ENCODE measurements at places on chromosomes 5 and 9.

DNA sequence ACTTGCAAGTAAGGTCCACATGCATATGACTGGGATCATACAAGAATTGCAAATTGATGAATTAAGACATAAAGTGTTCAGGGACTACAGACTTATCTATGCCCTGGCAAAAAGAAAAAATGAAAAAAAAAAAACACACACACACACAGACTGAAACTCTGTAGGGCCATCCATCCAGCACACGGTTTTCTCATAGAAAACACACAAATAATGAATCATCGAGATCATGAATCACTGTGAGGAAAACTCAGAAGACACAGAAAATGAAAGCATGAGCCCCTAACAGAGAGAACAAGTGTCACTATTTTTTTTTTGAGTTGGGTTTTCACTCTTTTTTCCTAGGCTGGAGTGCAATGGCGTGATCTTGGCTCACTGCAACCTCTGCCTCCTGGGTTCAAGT, 185.2 kb downstream of the IRX2 start:
- DNase-seq, result no peak

DNA sequence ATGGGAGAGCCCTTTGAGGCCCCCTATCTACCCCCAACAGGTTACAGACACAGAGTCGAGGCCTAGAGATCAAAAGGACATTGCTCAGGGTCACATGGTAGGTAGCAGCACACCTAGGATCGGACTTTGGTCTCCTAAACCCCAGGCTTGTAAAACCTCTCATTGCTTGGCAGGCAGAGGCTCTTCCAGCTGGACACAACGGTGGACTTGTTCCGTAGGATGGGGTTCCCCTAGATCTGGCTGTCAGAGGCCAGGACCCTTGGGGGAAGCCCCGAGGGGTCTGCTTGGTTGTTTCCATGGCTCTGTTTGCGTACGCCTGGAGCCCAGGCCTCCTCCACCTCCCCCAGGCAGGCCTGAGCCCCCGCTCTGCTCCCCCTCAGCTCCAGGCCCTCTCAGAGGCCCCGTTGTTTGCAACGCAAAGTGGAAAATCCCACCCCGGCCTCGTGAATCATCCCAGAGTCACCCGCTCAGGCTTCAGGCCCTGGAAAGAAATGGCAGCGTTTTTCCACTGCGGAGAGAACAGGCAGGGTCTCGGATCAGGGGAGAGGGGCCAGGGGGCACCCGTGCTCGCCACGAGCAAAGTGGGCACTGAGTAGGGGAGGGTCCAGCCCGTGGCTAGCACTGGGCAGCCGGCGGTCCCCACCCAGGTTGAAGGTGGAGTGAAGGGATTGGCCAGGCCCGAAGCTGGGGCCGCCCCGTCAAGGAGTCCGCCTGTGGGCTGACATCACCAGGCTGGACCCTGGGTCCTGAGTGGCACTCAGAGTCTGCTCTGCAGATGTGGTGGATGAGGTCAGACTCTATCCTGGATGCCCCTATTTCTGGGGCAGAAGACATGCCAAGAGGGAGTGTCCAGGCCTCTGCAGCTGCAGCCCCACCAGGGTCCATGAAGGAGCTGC, 19.8 kb downstream of the COL27A1 start:
- no peak for DNase-seq

- DNase-seq, result no peak
Observed at GRCh38 chr9:92736563-92737215, 27.9 kb downstream of the BICD2 start.

GRCh38 chr9:34551751-34552605, 29.2 kb upstream of the ENHO start:
- no peak for DNase-seq

DNA sequence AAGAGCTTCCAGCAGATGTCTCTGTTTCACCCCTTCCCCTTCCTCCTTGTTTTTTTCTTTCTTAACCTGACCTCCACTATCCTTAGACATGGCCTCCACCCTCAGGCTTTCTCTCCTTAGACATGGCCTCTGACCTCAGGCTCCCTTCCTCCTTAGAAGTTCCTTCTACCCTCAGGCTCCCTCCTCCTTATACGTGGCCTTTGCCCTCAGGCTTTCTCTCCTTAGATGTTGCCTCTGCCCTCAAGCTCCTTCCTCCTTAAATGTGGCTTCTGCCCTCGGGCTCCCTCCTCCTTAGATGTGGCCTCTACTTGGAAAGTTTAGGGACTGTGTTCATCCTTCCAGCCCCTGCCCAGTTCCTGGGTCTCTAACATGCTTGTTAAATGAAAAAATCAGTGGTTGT, 180.4 kb upstream of the S1PR3 start:
- DNase-seq, result no peak

DNA sequence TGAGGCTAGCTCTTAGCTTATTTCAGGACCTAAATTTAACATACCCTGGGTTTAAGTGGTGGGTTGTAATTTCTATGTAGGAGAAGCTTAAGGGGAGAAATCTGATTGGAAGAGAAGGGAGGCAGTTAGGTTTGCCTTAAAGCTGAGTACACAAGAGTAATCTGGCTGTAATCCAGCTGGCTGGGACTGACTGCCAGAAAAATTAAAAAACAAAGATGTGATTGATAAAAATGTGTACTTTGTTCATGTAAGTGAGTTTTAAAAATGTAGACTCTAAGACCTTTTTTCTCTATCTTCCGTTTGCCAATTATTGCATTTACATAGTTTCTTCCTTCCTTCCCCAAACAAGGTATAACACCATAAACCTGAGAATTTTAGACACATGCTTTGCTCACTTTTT, 17.5 kb upstream of the MSMP start:
- DNase-seq, result no peak

- DNase-seq, result no peak
Observed at GRCh38 chr9:8610256-8610655, 810.7 kb upstream of the DMAC1 start.

DNA sequence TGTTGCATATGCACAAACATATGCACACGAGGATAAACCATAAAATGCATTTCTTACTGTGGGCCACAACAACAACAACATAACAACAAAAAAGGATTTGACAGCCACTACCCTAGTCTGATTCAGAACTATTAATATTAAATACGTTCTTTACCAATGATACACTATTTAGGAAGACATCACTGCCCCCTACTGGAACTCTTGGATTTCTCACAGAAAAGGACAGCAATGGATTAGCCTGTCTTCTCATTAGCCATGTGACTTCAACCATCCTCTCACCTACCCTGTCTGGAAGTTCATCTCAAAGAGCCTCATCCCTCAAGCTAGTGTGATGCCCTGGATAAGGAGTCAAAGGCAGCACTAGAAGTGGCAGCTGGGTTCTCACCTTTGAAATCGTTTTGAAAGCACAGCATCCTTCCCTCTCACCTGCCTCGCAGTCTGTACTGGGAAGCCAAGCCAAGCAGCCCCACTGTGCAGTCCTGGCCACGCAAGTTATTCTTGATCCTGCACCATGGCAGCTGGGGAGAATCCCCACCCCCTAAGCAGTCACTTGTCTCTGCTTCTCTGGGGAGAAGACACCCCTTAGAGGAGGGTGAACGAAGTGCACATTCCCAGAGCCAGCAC, 64.6 kb downstream of the SH3TC2 start:
- peak; percentile 16 for DNase-seq

GRCh38 chr9:127075624-127076372, 46.6 kb downstream of the ANGPTL2 start:
- no peak for DNase-seq

- DNase-seq, result no peak
Observed at GRCh38 chr5:149593370-149593769, 12.1 kb downstream of the ARHGEF37 start.

GRCh38 chr9:36535107-36535506, 37.6 kb upstream of the MELK start:
- DNase-seq, result no peak

- no peak for DNase-seq
Observed at GRCh38 chr9:138013836-138014562, 136.4 kb downstream of the CACNA1B start.

DNA sequence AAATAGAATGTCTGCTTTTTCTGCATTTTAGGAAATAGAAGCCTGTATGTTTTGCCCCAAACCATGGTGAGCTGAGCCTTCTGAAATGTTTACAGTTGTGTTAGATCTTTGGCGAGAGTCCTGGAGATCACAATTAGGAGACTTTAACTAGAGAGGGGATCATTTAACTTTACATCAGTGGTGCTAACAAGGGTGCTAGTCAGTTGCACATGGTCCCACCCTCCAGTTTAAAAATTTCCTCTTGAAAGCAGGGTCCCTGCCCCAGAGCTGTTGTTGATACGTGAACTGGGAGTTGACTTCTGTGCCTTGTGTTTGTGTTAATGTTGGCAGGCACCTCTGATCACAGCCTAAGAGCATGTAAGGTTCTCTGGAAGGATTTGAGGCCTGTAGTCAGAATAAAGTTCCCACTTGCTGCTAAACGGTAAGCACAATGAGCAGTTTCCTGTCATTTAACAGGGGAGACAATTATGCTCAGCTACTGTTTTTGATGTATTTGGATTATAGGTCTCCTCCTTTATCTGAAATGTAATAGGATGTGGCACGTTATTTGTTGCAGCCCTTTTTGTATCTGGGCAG, 43.7 kb downstream of the RASGRF2 start:
- DNase-seq, result no peak

DNA sequence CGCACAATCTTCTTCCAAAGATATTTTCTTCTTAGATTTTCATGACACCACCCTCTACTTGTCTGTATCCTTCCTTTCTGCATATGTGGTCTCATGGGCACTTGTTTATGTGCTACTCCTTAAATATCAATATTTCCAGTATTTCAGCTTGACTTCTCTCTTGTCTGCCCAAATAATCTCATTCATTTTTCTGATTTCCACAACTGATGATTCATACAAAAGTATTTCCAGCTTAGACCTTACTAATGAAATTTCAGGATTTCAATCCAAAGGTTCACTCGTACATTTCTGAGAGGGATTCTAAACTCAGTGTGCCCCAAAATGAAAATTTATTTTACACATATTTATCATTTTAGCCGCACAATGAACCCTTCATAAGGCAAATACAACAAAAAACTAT, 928.9 kb upstream of the C9orf72 start:
- DNase-seq, result no peak

DNA sequence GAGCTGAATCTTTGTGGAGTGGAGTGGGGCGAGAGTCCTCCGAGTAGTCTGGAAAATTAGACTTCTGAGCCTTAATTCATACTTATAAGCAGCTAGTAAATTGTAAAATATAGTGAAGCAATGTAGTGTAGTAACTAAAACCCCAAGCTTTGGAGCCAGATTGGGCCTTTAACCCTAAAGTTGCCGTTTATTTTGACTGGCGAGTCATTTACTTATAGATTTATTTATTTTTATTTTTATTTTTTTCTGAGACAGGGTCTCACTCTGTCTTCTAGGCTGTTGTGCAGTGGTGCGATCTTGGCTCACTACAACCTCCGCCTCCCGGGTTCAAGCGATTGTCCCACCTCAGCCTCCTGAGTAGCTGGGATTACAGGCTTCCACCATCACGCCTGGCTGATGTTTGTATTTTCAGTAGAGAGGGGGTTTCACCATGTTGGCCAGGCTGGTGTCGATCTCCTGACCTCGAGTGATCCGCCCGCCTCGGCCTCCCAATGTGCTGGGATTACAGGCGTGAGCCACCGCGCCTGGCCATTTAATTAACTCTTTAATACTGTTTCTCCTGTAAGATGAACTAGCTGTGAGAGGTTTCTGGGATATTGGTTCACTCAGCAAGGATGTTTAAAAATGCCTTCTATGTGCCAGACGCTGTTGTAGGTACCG, 687 bp upstream of the RPS23 start:
- DNase-seq, result no peak

DNA sequence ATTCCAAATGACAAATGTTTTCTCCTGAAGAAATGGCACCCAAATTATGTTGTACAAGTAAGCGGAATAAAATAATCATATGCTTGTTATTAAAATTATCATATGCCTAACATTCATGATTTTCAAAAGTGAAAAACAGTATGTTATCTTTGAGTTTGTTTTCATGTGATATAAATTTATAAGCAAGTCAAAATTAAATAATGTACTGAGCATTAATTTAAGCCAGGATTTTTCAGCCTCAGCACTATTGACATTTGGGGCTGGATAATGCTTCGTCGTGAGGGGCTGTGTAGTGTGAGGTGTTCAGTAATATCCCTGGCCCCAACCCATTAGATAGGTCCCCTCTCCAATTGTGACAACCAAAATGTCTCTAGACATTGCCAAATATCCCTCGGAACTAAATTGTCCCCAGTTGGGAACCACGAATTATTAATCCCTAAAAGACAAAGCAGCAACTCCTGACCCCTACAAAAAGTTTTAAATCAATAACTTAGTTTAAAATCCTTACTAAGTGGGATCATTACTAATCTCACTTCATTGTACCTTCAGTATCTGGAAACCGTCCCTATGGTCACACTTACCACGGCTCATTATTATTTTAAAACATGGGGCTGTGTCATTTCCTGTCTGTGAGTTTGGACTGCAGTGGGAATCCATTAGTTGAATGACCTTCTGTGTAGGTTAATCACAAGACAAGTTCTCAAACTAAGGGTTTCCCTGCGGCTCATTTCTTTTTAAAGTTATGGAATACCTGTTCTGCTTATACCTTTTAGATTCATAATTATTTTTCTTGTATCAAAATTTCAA, 1.3 kb upstream of the NNT start:
- DNase-seq, result no peak

DNA sequence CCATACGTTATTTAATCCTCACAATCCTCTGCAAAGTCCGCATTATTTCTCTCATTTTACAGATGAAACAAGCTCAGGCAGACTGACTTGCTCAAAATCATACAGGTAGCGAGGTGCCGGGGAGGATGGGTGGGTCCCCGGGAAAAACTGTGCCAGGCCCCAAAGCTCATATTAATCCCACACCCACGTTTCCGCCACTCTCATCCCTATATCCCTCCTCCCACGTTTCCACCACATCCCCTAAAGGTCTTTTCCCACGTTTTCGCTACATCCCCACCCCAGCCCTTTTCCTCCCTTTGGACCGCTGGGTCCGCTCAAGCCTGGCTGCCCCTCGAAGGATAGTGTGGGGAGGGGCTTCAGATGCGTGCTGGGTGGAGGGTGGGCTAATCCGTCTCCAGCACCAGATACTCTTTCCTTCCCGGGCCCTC, 434 bp upstream of the FSD1L start:
- no peak for DNase-seq

- no peak for DNase-seq
Observed at GRCh38 chr5:115439639-115440038, 104.9 kb downstream of the FEM1C start.

DNA sequence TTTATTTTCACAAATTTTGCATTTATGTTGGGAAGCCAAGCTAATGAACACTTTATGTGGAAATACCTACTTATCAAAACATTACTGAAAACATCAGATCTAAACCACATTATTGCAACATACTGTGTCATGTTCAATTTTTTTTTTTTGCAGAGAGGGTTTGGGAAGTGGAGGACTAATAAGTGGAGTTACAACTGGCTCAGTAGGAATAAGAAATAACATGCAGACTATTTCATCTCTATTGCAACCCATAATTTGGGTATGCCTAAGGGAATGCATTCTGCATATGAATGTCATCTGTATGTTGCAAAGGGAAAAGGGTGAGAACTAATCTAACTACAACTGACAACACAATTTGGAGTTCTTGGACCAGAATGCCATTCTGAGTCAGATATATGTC, 41.8 kb downstream of the APC start:
- no peak for DNase-seq

GRCh38 chr9:8863886-8864544, 1064.4 kb upstream of the DMAC1 start:
- DNase-seq, result no peak

All from T-helper 1 cell (primary cell).